ENCODE measurements at places on chromosomes 16 and 17. TPM values are rescaled to one million over a fixed set of nuclear protein-coding genes. Genes with fewer than 3 reads are reported as not detected.

Gene CCP110
- 37.8 TPM for total RNA-seq

Gene CHAD
- total RNA-seq, result 0.17 TPM

Gene CDH1
- total RNA-seq, result 0.06 TPM

Gene PIRT
- total RNA-seq, result not detected

Gene ANKRD13B
- 98.7 TPM for total RNA-seq

Gene SEZ6L2
- 7.0 TPM for total RNA-seq

Gene IGF2BP1
- 517 TPM for total RNA-seq

Gene CCL8
- total RNA-seq, result not detected

DNA sequence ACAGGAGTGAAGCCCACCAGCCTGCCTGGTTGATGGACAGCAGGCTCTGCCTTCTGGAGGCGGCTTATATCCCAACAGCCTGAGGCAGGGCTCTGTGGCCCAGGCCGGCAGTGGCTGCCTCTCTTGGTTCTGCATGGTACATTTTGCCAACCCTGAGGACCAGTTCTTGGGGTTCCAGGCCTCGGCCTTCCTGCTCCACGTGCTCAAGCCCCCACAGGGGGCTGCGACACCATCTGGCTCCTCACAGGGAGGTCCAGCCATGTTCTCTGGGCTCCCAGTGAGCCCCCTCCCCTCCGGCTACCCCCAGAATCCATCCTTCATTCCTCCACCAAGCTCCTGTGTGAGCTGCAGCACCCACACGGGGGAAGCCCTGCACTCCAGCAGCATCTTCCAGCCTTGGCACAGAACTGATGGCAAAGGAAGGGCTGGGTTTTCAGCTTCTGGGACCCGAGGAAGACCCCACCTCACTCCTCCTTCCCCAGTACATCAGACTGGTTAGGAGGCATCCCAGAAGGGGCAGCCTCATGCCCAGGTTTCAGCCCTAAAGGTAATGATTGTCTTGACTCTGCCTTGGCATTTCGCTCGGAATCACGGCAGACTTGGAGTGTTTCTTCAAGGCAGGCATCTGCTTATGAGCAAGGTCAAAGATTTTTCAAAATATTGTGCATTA lies 231.2 kb downstream of the CPPED1 start:
- DNase-seq, result no peak
- H3K4me3 ChIP-seq, result no peak overlapping the region
- no peaks in the 10 kb centered on the region for H3K27me3 ChIP-seq
- H3K4me1 ChIP-seq, result no peaks in the 10 kb centered on the region
- H3K27ac ChIP-seq, result no peak overlapping the region

DNA sequence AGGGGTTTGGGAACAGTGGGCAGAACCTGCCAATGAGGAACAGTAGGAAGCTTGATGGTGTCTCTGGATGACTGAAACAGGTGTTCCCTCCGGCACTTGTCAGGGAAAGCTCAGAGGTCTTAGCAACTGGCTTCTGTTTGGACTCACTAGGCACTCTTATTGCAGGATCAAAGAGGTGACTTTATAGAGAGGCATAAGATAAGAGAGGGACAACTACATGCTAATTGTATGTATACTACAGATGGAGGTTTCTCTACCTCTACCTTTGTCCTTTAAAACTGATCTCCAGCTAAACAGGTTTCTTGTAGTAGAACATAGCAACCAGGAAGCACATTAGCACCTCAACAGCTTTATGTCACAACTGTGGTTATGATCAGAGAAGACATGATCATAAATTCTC lies 7.6 kb downstream of the CNTD1 start:
- no peak overlapping the region for H3K27ac ChIP-seq
- no peak overlapping the region for H3K4me3 ChIP-seq
- H3K36me3 ChIP-seq, result no peaks in the 10 kb centered on the region
- no peaks in the 10 kb centered on the region for H3K4me1 ChIP-seq

GRCh38 chr16:69324013-69324531 lies 6.3 kb downstream of the PDF start:
- no peaks in the 10 kb centered on the region for H3K27me3 ChIP-seq
- H3K27ac ChIP-seq, result no peak overlapping the region
- peaks cover 17% of the 10 kb centered on the region for H3K4me1 ChIP-seq
- no peak overlapping the region for H3K4me3 ChIP-seq
- H3K36me3 ChIP-seq, result peaks cover 80% of the 10 kb centered on the region
- DNase-seq, result no peak

DNA sequence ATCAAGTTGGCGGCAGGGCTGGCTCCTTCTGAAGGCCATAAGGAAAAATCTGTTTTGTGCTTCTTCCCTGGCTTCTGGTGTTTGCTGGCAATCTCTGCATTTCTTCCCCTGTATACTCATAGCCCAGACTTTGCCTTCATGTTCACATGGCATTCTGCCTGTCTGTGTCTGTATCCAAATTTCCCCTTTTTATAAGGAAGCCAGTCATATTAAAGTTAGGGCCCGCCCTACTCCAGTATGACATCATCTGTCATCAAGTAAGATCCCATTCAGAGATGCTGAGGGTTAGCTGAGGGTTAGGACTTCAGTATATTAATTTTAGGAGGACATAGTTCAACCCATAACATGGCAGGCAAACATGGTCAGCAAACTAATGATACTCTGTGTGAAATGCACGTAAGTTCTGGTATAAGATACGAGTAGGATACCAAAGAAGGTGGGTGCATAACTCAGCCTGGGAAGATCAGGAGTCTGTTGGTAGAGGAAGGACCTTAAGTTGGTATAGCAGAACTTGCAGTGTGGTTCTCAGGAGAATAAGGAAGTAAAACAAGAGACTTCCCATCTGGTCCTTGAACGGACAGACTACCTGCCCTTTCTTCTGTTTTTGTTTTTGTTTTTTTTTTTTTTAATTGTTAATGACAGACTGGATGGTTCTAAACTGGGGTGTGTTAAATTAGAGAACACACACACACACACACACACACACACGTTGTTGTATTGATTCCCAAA lies 13.9 kb downstream of the MAP2K6 start:
- no peaks in the 10 kb centered on the region for H3K36me3 ChIP-seq
- no peaks in the 10 kb centered on the region for H3K27me3 ChIP-seq
- DNase-seq, result no peak

DNA sequence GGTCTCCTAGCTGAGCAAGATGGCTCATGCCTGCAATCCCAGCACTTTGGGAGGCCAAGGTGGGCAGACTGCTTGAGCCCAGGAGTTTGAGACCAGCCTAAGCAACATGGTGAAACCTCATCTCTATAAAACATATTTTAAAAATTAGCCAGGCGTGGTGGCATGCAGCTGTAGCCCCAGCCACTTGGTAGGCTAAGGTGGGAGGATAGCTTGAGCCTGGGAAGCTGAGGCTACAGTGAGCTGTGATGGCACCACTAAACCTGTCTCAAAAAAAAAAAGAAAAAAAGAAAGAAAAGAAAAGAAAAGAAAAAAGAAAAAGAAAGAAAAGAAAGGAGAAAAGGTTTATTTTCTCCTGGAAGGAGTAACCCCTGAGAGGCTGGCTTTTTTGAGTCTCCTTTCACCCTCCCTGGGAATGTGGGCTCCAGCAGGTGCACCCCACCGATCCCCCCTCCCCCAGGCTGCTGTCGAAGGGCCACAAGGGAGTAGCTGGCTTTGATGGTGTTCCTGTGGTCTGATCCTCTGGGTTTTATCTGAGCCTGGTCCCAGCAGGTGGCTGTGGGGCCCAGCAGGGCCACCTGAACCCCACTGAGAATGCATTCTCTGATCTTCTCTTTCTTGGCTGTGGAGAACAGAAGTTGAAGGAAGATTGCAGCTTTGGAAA lies 29.9 kb upstream of the TNRC6C start:
- H3K4me3 ChIP-seq, result no peak overlapping the region
- peaks cover 16% of the 10 kb centered on the region for H3K4me1 ChIP-seq
- DNase-seq, result no peak
- H3K36me3 ChIP-seq, result no peaks in the 10 kb centered on the region
- no peak overlapping the region for H3K27ac ChIP-seq

GRCh38 chr17:71460943-71461342 lies 659.9 kb upstream of the SOX9 start:
- no peak overlapping the region for H3K27ac ChIP-seq
- peak; percentile 40 for DNase-seq
- H3K36me3 ChIP-seq, result no peaks in the 10 kb centered on the region

DNA sequence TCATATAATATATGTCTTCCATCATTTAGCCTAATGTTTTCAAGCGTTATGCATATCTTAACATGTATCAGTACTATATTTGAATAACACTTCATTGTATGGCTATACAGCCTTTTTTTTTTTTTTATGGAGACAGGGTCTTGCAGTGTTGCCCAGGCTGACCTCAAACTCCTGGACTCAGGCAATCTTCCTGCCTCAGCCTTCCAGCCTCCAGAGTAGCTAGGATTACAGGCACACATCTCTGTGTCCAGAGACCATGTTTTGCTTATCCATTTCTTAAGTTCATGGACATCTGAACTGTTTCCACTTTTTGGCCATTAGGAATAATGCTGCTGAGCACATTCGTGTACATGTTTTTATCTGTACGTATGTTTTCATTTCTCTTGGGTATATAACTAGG lies 7.8 kb downstream of the BPTF start:
- DNase-seq, result no peak
- peaks cover 4% of the 10 kb centered on the region for H3K36me3 ChIP-seq
- peaks cover 16% of the 10 kb centered on the region for H3K4me1 ChIP-seq
- no peaks in the 10 kb centered on the region for H3K27me3 ChIP-seq
- H3K27ac ChIP-seq, result no peak overlapping the region

Data from A673 (cell line).